ENCODE measurements at places on chromosomes 12 and 14.

DNA sequence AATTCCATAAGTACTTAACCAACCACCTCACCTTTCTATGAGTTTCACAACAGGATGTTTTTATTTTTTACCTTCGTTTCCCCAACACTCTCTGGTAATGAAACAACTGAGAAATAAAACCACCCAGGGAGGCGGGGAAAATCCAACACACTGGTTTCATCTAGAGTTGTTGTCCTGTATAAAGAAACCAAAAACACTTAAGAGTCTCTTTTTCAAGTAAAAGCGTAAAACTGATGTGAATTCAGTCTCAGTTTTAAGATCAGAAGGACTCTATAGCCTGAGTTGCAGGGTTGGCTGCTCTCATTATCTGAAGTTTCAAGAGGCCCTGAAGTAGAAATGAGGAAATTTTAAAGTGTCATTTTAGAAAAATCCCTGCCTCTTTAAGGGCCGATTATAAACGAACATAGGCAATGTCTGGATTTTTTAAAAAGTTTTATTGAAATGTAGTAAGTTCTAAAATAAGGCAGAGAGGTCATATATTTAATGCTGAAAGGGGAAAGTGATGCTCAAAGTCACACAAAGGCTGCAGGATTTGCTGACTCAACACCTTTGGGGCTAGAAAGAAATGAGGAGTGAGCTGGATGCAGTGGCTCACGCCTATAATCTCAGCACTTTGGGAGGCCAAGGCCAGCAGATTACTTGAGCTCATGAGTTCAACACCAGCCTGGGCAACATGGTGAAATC, 27.2 kb downstream of the HIGD1C start:
- no peak for DNase-seq

- DNase-seq, result no peak
These were observed 77.4 kb downstream of the KIF26A start for GRCh38 chr14:104215706-104216334.

DNA sequence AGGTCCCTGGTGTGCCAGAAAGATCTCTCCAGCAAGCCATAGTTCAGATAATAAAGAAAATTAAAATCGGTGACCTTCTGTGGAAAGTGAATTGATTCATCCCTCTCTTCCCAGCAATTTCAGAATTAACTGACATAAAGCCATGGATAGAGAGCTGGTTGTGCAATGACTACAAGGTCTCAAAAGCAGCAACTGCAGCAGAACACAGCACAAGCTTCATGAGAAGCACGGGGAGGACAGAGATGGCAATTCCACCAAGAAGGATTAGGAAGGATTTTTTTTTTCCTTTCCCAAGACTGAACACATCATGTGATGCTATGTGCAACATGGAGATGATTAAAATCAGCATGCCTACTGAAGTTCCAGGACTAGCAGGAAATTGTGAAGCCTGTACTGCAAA, 154.9 kb upstream of the PLEKHG7 start:
- no peak for DNase-seq

DNA sequence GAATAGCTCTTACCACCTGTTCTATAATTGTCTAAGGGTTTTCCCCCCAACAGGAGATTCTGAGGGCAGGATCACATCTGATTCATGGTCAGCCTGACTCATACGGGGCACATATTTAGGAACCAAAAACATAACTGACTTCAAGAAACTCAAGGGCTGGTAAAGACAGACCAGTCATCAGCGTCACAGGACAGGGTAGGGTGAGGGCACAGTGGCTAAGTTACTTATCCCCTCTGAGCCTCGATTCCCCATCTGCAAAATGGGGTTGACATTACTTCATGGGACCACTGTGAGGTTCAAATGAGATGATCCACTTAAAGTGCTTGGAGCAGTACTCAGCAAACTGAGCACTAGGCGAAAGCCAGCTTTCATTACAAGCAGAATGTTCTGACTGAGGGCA, 606 bp downstream of the CINP start:
- DNase-seq, result no peak

DNA sequence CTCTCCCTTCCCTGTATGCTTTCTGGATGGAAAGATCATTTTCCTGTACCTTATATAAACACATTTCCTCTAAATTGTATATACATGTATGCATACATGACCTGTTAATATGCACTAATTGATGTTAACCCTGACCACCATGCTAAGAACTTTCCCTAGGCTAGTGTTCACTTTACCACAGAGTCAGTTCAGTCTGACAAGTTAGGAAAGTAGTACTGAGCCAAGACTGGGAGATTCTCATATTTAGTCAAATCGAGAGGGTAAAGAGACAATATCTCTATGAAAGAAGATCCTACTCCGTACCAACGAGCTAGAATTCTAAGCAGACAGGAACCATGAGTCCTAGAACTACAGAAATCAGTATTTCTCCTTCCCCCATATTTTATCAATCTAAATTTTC, 36.8 kb downstream of the ATF7 start:
- DNase-seq, result no peak

- DNase-seq, result no peak
These were observed 46.1 kb upstream of the MMP17 start for GRCh38 chr12:131782061-131782460.

- DNase-seq, result no peak
These were observed 113.2 kb upstream of the MED13L start for GRCh38 chr12:116390401-116391335.

- DNase-seq, result no peak
These were observed 27.5 kb downstream of the RAP1B start for GRCh38 chr12:68638171-68638570.

GRCh38 chr12:62438098-62438692, 28.4 kb upstream of the MON2 start:
- DNase-seq, result peak; percentile 18

All from 8988T (cell line).